ENCODE measurements at places on chromosomes 2 and 18. TPM values are rescaled to one million over a fixed set of nuclear protein-coding genes. Genes with fewer than 3 reads are reported as not detected.

DNA sequence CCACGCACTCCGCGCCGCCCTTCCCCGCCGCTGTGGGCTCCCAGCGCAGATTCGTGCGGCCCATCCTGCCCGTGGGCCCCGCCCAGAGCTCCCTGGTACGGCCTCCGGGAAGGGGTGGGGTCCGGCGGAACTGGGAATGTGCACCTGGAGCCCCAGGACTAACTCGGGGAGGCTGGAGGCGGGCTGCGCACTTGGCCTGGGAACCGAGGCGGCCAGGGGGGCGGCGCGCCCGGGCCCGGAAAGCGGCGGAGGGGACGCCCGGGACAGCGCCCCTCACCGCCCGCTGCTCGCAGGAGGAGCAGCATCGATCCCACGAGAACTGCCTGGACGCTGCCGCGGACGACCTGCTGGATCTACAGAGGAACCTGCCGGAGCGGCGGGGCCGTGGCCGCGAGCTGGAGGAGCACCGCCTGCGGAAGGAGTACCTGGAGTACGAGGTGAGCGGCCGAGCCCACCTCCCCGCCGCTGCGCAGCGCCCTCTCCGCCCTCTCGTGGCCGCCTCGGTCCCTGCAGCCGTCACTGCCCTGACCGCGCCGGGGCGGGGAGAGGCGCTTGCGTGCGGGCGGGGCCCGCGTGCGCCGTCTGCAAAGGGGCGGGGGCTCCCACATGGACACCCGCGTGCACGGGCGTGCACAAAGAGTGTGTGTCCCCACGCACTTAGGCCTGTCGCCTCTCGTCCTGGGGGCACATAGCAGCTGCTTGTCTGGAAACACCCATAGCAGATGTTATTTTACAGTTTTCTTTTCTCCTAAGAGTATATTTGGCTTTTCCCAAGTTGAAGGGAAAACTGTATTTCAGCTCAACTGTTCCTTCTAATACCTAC lies 25.2 kb downstream of the PSD4 start:
- DNase-seq: peak; percentile 71

- DNase-seq: peak; percentile 37
These were observed 202.9 kb downstream of the ARL4C start for GRCh38 chr2:234293973-234294372.

GRCh38 chr2:54675281-54675680 lies 48.2 kb upstream of the EML6 start:
- DNase-seq: no peak

DNA sequence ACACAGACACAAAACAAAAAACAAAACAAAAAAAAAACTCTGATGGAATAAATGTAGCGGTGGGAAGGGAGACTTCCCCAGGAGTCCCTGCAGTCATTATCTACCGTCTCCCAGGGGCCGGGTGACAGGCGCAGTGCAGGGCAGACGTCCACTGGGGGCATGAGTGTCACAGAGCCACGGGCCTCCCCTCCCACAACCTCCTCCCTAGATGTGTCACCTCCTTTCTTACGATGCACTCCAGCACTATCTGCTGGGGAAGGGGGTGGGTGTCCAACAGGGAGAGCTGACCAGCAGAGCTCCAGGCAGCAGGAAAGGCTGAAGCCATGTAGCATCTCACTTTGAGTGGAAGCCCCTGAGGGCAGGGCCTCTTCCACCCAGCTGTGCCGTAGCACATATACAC lies 84.5 kb downstream of the LONRF2 start:
- DNase-seq: no peak

DNA sequence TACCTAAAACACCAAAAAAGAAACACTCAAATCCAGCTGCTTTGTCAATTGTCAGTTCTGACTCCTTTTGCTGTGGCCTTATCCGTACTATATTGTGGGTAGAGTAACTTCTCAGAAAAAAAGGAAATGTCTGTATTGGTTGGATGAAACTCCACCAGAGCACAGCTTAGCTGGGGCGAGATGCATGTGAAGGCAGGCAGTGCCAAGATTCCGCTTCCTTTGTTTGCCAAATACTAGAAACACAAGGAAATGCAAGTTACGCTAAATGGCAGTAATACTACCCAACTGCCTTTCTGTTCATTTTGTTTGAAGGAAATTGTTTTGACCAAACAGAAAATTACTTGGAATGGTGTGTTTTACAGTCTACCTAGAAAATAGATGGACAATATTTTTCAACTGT lies 10.0 kb downstream of the KLF11 start:
- DNase-seq: no peak

- no peak for DNase-seq
These were observed 71.1 kb downstream of the MGAT5 start for GRCh38 chr2:134324947-134325346.

GRCh38 chr2:149586898-149587219 lies 716 bp downstream of the MMADHC start:
- no peak for DNase-seq

- no peak for DNase-seq
These were observed 61.5 kb downstream of the EFR3B start for GRCh38 chr2:25103287-25103871.

DNA sequence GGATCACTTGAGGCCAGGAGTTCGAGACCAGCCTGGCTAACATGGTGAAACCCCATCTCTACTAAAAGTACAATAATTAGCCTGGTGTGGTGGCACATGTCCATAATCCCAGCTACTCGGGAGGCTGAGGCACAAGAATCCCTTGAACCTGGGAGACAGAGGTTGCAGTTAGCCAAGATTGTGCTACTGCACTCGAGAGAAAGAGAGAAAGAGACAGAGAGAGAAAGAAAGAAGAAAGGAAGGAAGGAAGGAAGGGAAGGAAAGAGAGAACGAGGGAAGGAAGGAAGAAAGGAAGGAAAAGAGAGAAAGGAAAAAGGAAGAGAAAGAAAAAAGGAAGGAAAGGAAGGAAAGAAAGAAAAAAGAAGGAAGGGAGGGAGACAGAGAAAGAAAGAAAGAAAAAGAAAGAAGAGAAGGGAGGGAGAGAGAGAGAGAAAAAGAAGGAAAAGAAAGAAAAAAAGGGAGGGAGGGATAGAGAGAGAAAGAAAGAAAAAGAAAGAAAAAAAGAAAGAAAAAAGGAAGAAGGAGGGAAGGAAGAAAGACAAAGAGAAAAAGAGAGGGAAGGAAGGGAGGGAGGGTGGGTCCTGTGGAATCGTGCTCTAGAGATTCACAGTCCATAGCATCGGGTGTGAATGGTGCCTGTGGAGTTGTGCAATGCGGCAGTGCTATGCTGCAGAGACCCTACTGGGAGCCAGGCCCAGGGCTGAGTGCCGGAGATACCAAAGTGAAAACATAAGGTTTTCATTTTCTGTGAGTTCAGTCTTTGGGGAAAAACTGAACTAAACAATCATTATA lies 4.6 kb upstream of the SDC1 start:
- DNase-seq: no peak

- no peak for DNase-seq
These were observed 325.3 kb downstream of the ZNF516 start for GRCh38 chr18:76169733-76170132.

GRCh38 chr2:170598067-170598395 lies 117.1 kb upstream of the SP5 start:
- DNase-seq: no peak

- DNase-seq: no peak
These were observed 33.5 kb upstream of the SPRED2 start for GRCh38 chr2:65465857-65466256.

DNA sequence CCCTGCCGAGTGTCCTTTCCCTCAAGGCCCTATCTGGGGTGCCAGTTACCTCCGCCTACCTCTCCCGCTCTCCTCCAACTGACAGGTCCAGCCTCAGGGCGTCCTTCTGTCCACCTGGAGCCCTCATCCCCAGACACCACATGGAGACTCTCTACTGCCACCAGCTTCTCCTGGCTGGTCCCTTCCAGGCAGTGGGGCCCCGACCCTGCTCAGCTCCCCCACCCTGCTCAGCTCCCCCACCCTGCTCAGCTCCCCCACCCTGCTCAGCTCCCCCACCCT lies 74.0 kb upstream of the ODC1 start:
- DNase-seq: no peak

- DNase-seq: no peak
These were observed 48.0 kb upstream of the ATP6V1B1 start for GRCh38 chr2:70887550-70888246.

- no peak for DNase-seq
These were observed 17.9 kb upstream of the PTPN4 start for GRCh38 chr2:119741868-119742267.

DNA sequence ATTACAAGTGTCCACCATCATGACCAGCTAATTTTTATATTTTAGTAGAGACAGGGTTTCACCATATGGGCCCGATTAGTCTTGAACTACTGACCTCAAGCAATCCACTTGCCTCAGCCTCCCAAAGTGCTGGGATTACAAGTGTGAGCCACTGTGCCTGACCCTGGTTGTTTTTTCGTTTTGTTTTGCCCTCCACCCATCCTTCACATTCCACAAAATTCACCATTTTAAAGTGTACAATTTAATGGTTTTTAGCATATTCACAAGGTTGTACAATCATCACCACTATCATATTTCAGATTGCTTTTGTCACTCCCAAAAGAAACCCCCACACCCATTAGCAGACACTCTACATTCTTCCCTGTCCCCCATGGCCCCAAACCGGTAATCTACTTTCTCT lies 215.0 kb downstream of the TPGS2 start:
- no peak for DNase-seq

DNA sequence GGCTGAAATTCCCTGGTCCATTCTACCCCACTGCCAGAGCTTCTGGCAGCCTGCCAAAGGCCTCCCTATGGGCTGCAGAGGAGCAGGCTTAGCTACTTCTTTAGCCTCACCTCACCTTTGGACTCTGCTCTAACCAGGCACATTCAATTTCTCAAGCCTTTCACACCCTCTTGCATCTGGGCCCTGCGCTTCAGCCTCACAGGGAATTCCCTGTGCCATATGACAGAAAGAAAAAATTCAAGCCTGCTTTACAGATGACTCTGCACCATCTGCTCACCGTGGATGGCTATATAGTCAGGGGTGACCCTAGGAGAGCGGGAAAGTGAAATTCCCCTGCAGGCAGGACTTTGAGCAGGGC lies 62.5 kb downstream of the REEP1 start:
- DNase-seq: no peak

GRCh38 chr18:41940506-41941215 lies 14.4 kb upstream of the PIK3C3 start:
- DNase-seq: no peak

GRCh38 chr2:113283704-113284284 lies 5.1 kb upstream of the PAX8 start:
- peak; percentile 68 for DNase-seq

IL1A gene
- 0.10 TPM for total RNA-seq

REL gene
- 10.2 TPM for total RNA-seq

MAP3K19 gene
- not detected for total RNA-seq

C1D gene
- total RNA-seq: 21.1 TPM

CCDC148 gene
- 0.59 TPM for total RNA-seq

TUBA3E gene
- not detected for total RNA-seq

CXCR2 gene
- 0.15 TPM for total RNA-seq

ASXL3 gene
- total RNA-seq: not detected

APCDD1 gene
- total RNA-seq: not detected

TNFAIP6 gene
- not detected for total RNA-seq

PLEKHB2 gene
- 94.8 TPM for total RNA-seq

CFAP221 gene
- 0.96 TPM for total RNA-seq
